ENCODE measurements at places on chromosomes 3 and 15.

DNA sequence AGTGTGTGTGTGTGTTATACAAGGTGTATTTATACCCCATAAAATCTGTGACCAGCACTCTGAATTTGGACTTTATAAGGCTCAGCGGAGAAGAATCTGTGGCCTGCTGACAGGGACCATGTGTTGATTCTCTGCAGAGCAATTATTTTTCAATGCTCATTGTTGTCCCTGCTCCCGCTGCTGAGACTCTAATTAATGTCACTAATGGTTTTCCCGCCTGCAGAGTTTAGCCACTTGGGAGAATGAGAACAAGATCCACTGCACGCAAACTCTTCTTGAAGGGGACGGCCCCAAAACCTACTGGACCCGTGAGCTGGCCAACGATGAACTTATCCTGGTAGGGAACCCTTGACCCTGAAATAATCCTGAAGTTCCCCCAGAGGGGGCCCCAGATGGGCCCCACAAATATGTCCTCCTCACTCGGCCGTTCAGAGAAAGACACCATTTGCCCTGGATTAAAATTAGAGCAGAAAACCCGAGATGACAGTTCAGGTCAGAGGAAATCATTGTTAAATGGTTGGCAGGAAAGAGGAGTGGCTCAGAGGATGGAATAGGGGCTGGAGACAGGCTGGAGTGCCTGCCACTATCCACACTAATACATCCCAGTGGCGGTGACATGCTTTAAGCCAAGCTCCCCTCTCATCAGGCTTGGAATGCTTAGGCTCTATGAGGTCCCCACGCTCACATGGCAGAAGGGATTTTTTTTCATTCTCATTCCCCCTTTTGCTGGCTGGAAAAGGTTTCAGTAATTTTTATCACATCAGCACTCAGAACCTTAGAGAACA lies 3.3 kb downstream of the CRABP1 start:
- no peak for DNase-seq

- DNase-seq: no peak
These were observed 129.8 kb upstream of the CPNE4 start for GRCh38 chr3:132164469-132165092.

GRCh38 chr3:196631682-196632045 lies 7.8 kb upstream of the NRROS start:
- DNase-seq: no peak

DNA sequence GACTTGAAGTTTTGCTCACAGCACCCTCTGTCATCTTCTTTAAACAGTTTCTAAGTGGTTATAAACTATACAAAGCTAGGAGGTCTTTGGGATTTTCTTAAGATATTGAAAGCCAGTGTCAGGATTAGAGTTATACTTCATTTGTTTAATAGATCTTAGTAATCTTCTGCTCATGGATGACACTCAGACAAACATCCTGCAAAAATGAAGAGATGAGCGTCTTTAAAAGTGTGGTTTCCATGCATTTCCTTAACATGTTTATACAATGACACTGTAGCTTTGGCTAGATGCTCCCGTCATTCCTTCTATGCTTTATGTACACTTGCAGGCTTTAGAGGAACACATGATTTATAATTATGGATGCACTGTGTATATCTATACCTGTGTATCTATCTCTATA lies 182.2 kb downstream of the NAALADL2 start:
- no peak for DNase-seq

DNA sequence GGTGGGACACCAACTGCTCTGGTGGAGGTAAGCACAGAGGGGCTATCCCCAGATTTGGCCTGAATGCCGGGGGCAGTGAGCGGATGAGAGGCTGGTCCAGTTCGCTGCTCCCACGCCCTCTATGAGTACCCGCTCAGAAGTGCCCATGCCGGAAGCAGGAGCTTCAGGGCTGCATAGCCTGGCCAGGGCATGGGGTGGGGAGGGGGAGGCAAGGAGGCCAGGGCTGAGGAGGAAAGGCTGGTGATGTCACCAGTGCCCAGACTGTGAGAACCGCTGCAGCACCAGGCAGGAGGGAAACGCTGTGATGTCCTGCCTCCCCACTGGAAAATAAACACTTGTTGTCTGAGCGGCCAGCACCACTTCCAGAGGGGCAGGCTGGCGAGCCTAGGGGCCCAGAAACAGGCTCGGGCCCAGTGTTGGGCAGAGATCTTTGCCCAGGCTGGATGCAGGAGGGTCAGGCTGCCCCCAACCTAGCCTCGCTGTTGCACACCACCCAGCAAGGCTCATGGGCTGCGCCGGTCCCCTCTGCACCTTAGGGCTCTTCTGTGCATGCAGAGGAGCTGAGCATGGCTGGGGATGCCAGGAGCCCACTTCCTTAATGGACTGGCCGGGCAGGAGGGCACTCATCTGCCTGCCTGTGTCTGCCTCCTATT lies 10.9 kb upstream of the DLL4 start:
- DNase-seq: no peak

GRCh38 chr3:169404520-169404890 lies 259.0 kb downstream of the MECOM start:
- no peak for DNase-seq

- DNase-seq: no peak
These were observed 276.6 kb upstream of the TPM1 start for GRCh38 chr15:62765916-62766315.

DNA sequence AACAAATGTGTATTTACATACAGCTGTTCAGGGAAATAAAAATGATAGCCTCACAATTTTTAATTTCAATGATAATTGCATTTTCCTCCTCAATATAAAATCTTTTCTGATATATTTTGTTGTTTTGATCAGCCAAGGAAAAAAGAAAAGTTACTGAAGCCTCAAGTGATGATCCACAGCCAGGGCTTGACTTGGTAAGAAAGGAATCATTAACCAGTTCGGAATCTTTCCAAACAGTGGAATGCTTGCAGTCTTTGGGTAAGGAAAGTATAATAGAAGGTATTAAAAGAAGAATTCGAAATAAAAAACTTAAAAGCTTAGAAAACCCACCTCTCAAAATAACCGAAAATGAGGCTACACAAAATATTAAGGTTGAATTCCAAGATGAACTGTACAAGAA lies 1.0 kb downstream of the TOPAZ1 start:
- DNase-seq: no peak

GRCh38 chr3:182786564-182787196 lies 6.6 kb upstream of the ATP11B start:
- DNase-seq: no peak

DNA sequence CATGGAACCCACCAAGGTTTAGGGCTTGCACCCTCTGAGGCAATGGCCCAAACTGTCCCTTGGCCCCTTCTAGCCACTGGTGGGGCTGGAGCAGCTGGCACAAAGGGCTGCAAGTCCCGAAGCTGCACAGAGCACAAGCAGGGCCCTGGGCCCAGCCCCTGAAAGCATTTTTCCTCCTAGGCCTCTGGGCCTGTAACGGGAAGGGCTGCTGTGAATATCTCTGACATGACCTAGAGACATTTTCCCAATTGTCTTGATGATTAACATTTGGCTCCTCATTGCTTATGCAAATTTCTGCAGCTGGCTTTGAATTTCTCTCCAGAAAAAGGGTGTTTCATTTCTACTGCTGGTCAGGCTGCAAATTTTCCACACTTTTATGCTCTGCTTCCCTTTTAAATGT lies 151.5 kb upstream of the CADPS start:
- no peak for DNase-seq

GRCh38 chr3:148205977-148206376 lies 491.7 kb upstream of the AGTR1 start:
- no peak for DNase-seq

DNA sequence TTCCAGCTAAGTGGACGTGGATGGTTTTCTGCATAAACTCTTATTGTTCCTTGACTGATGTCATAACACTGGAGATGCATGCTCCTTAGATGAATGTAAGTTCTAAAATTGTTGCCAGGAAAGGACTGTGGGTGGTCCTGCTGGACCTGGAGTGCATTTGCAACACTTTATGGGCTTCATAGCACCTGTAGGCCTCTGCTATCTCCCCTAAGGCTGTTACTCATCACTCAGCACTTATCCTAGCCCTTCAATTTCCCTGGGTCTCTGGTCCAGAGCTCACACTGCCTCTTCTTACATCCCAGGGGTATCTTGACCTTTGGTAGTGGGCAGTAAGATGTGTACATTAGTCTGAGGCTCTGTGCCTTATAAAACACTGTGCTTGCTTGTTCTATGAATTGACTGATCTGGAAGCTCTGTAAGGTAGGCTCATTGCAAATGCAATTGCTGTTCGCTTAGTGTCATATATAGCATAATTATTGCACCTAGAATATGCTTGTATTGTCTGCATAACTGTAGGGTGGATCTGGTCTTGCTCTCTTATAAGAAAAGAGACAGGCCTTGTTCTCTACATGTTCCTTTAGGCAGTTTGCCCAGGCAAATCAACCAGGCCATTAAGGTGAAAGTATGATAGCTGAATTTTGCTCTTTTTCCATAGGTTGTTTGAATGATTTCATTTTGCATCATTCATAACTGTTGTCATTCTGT lies 35.8 kb downstream of the SLCO3A1 start:
- DNase-seq: no peak

GRCh38 chr3:112984485-112984884 lies 6.3 kb upstream of the GTPBP8 start:
- peak; percentile 16 for DNase-seq

GRCh38 chr3:99186016-99186415 lies 284.5 kb upstream of the DCBLD2 start:
- DNase-seq: no peak

- no peak for DNase-seq
These were observed 906.0 kb upstream of the ALCAM start for GRCh38 chr3:104460477-104461406.

GRCh38 chr15:26294059-26294689 lies 431.0 kb upstream of the ATP10A start:
- no peak for DNase-seq

DNA sequence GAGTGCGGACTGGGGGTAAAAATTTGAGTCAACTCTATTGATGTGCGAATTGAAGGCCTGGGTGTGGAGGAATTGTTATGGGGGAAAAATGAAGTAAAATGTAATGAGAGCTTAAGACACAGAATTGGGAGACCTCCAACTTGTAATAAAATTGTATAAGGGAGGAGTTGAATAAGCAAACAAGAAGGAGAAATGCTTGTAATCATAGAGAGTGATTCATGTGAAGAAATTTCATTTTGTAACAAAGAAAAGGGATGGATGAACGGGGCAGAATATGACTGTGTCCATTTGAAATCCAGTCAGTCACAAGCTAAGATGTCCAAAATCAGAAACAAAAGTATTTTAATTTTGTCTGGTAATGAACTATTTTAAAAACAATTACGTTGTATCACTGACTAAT lies 552.3 kb downstream of the NAALADL2 start:
- DNase-seq: no peak

- no peak for DNase-seq
These were observed 98.6 kb downstream of the RPL39L start for GRCh38 chr3:187040516-187041361.

Data from stimulated activated CD8-positive, alpha-beta memory T cell treated with anti-CD3 and anti-CD28 coated beads, Interleukin-4, amount 100 ng/mL, for 1 hour (primary cell).